ELF-1 (cell line): ENCODE measurements at places on chromosomes 4 and X.

DNA sequence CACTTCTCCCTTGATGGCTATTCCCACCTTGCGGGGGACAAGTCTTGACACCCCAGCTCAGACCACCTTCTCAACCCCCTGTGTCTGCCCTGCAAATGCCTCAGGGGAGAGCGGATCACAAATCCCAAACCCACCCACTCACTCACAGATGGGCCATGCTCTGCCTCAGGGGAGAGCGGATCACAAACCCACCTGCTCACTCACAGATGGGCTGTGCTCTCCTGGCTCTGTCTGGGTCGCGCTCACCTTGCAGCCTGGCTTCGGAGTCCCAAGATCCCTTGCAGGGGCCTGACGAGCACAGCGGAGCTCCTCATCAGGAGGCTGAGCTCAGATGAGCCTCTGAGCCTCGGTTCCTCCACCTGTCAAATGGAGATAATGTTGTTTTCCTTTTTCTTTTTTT, 38.6 kb downstream of the HTRA3 start:
- no peak for DNase-seq

DNA sequence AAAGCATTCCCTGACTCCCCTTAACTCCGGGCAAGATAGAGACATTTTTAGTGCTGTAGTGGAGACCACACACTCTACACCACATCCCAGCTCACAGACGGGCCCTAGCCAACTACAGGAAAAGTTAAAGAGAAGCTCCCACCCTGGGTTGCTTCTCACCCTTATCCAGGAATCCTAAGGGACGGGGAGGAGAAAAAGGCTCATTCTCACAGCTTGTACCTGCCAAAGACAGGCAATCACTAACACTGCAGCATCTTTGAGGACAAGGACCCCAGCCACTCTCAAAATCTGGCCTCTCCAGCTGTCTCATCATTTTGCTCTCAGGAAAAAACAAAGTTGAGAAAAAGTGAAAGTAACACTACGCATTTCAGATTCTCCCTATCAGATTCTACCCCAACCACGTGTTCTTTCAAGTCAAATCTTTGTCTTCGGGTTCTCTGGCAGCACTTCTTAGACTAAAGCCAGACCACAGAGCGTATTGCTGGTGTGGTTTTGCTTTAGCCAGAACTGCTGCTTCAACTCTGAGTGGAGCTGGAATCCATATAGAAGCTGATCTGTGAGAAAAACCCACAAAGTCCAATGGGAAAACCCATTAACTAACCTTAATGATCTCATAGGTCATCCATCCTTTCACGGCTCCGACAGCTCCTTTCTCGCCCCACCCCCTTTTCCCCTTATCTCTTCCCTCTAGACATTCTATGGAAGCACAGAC, 605.9 kb upstream of the DIPK2B start:
- peak; percentile 81 for DNase-seq

GRCh38 chr4:22072726-22073125, 124.2 kb upstream of the KCNIP4 start:
- DNase-seq, result no peak

DNA sequence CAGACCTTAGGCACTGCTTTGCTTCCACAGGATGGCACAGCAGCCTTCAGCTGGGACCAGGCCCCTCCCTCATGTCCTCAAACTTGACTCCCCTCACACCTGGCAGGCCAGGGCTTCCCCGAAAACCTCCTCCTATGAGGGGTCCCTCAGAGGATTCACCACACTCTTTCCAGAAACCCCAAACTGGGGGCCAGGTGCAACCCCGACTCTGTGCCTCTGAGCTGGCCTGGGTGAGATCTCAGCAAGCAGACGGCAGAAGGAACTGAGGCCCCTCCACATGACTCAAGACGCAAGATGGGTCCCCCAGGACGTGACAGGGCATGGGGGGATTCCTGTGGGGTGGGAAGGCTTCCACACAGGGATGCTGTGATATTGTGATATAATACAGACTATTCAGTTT, 6.2 kb downstream of the HCFC1 start:
- DNase-seq, result no peak

DNA sequence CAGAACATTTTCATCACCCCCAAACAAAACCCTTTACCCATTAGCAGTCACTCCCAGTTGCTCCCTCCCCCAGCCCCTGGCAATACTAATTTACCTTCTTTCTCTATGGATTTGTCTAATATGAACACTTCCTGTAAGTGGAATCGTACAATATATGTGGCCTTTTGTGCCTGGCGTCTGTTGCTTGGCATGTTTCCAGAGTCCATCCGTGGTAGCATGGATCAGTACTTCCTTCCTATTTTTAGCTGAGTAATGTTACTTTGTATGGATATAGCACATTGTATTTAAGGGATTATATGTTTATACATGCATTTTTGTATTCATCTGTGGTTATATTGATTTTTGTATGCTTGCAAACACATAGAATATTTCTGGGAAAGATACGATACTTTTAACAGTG, 48.2 kb downstream of the PPEF1 start:
- DNase-seq, result no peak

DNA sequence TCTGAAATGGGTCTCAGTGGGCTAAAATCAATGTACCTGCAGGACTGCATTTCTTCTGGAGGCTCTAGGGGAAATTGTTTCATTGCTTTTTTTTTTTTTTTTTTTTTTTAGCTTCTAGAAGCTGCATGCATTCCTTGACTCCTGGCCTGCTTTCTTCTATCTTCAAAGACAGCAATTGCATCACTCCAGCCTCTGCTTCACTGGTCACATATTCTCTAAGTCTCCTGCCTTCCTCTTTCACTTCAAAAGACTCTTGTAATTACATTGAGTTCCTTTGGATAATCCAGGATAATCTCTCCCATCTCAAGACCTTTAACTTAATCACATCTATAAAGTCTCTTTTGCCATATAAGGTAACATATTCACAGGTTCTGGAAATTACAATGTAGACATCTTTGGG, 11.3 kb upstream of the PCYT1B start:
- DNase-seq, result peak; percentile 25

- DNase-seq, result no peak
Observed at GRCh38 chr4:110682311-110682710, 59.4 kb upstream of the PITX2 start.

DNA sequence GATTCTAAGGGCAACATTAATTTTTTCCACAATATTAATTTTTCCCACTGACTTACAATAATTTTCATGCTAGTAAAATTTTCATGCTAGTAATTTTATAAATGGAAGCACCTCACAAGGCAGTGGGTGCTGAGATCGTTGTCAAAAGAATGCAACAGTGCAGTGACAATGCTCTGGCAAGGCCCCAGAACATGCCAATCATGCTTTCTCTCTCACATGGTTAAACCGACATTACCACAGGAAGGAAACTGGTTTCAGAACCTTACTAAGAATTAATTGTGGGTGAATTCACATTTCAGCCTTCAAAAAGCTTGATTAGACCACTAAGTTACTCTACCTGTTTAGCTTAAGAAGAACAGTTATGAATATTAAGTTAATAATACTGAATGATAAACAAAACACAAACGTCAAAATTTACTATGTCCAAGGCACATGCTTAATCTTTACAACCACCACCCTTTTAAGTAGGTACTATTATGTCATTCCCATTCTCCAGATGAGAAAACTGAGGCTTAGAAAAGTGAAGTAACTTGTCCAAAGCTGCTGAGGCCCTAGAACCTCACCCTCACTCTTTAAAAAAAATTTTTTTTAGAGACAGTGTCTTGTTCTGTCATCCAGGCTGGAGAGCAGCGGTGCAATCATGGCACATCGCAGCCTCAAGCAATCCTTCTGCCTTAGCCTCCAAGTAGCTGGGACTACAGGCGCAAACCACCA, 10.0 kb upstream of the OPHN1 start:
- DNase-seq, result no peak

DNA sequence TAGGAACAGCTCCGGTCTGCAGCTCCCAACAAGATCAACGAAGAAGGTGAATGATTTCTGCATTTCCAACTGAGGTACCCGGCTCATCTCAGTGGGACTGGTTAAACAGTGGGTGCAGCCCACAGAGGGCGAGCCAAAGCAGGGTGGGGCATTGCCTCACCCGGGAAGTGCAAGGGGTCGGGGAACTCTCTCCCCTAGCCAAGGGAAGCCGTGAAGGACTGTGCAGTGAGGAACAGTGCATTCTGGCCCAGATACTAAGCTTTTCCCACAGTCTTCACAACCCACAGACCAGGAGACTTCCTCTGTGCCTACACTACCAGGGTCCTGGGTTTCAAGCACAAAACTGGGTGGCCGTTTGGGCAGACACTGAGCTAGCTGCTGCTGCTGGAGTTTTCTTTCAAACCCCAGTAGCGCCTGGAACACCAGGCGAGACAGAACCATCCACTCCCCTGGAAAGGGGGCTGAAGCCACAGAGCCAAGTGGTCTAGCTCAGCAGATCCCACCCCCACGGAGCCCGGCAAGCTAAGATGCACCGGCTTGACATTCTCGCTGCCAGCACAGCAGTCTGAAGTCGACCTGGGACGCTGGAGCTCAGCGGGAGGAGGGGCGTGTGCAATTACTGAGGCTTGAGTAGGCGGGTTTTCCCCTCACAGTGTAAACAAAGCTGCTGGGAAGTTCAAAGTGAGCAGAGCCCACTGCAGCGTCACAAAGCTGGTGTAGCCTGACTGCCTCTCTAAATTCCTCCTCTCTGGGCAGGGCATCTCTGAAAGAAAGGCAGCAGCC, 84.6 kb downstream of the THOC2 start:
- DNase-seq, result peak; percentile 96
